ENCODE measurements at places on chromosomes 2 and 18.

DNA sequence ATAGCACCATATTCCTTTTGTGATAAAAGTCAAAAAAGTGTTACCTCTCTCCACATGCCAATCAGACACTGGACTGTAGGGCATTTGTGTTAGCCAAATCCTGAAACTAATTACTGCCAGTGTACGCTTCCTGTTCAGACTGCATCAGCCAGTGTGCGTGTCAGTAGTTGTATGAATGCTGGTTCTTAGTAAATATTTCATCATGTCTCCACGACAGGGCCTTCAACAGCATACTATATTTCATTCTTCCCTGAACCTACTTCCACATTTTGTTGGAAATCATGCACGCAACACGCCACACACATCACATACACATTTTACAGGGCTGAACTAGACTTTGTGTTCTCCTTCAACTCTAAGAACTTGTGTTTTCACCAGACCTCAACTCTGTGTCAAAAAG is 77.5 kb downstream of the EPB41L3 start:
- DNase-seq, result no peak

DNA sequence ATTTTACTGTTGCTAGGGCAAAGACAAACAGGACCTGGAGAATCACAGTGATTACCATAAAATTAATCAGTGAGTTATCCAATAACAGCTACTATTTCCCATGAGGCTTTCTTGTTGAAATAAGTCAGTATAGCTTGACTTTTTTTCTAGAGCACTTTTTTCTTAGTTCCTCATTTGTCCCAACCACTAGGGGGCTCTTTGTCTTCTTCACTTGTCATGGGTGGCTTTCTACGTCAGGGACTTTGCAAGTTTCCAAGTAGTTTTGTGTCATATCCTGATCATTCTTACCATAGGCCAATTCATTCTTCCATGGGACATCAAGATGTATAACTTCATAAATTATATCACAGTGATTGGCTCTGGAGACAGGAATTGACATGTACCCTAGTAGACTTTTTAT is 1019.6 kb upstream of the PIK3C3 start:
- DNase-seq, result peak; percentile 4

DNA sequence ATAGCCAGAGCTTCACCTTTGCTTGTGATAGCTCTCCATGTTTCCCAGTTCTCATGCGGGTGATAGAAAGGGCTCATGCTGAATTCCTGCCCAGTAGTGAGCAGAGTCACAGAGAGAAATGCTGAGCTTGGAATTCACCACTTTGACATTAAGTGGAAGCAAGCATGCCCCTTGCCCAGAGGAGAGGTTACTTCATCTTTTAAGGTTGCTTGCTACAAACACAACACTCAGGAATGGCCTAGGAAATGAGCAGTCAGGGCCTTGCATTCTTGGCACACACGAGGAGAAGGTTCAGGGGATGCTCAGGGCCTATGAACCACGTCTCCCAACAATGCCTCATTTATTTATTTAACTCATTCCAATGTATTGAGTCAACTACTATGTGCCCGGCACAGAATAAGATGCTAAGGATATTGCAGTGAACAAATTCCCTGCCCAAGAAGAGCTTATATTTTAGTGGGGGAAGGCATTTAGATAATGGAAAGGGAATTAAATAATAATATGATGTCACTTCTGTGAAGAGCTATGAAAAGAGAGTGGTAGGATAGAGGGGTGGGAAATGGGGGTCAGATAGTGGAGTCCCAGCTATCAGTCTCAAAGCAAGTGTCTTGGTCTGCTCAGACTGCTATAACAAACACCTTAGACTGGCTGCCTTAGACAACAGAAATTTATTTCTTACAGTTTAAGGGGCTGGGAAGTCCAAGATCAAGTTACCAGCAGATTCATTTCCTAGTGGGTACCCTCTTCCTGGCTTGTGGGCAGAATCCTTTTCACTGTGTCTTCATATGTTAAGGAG is 42.1 kb downstream of the DDX18 start:
- peak; percentile 80 for DNase-seq

DNA sequence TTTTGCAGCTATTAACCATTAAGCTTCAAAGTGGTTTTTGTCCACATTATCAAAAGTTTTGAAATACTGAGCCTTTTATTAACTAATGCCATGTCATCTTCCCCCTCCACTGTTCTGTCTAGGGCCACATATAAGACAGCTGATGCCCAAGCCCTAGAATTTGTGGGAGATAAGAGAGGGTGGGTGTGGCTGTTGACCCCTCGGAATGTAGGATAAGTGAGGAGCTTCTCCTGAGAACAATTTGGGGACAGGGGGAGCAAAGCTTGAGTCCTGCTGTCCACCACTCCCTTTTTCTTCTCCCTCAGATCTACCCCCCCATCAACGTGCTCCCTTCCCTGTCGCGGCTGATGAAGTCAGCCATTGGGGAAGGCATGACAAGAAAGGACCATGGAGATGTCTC is 14.3 kb upstream of the ANKRD53 start:
- no peak for DNase-seq

GRCh38 chr2:240725671-240726070 is 34.0 kb downstream of the AQP12A start:
- no peak for DNase-seq

Measured in hepatic stellate cell (primary cell).